ENCODE measurements at places on chromosomes 1 and 21.

DNA sequence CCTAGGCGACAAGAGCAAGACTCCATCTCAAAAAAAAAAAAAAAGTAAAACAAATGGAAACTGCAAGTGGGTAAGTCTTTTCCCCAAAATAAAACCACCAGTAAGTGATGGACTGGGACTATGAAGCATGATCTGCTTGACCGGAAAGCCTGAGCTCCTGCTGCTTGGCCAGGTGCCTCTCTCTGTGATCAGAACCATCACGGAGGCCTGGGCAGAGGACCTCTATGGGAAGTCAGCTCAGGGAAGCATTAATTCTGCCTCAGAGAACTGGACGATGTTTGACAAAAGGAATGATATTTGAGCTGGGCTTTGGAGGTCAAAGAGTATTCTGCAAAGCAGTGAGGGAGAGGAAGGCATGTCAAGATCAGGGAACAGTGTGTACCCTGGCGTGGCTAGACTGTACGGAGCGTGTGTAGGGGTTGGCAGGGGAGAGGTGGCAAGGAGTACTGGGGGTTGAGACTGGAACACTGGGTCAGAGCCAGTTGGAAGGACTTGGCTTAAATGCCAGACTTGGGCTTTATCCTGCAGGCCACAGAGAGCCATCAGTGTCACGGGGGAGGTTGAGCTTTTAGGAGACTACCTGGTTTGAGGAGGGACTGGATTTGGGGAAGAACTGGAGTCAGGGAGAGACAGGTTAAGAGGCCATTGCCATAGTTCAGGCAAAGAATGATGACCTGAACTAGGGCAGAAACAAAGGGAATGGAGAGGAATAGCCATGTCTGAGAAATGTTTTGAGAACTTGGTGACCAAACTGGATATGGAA is 16.4 kb downstream of the ATP1A2 start:
- no peak for DNase-seq

- DNase-seq, result no peak
Observed at GRCh38 chr1:15454256-15454655, 2.3 kb upstream of the CELA2A start.

- DNase-seq, result no peak
Observed at GRCh38 chr1:46152016-46152415, 19.6 kb upstream of the PIK3R3 start.

DNA sequence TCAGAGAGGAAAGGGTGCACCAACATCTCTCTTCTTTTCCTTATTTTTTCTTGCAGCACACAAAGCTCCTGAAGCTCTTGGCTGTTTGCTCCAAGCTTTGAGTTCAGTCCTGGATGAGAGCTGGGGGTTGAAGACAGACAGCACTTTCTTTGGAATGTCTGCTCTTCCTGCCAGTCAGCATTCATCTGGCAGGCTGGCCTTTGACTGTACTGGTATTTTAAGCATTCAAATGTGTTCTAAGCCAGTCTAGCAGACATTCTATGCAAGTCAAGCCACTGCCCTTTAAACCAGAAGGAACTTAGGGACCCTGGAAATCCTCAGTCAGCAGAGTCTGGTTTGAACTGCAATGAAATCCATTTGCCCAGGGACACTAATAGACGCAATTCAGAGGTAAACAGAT is 45.0 kb downstream of the XCL1 start:
- DNase-seq, result no peak

DNA sequence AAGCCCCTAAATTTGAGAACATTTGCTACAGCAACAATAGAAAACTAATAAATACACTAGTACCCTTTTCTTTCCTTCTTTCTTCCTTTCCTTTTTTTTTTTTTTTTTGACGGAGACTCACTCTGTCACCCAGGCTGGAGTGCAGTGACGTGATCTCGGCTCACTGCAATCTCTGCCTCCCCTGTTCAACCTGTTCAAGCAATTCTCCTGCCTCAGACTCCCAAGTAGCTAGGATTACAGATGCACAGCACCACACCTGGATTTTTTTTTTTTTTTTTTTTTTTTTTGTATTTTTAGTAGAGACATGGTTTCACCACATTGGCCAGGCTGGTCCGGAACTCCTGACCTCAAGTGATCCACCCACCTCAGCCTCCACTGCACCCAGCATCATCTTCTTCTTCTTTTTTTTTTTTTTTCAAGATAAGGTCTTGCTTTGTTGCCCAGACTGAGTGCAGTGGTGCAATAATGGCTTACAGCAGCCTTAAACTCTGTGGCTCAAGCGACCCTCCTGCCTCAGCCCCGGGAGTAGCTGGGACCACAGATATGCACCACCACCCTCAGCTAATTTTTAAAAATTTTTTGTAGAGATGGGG is 19.6 kb upstream of the CBR3 start:
- DNase-seq, result no peak

GRCh38 chr1:70767377-70767776 is 280.2 kb downstream of the PTGER3 start:
- no peak for DNase-seq
